ENCODE measurements at places on chromosomes 12 and 14.
A peak's percentile ranks its signal among the peaks of the same experiment; 100 is the strongest.

GRCh38 chr12:32331133-32331532 lies 68.2 kb upstream of the FGD4 start:
- no peak for DNase-seq

DNA sequence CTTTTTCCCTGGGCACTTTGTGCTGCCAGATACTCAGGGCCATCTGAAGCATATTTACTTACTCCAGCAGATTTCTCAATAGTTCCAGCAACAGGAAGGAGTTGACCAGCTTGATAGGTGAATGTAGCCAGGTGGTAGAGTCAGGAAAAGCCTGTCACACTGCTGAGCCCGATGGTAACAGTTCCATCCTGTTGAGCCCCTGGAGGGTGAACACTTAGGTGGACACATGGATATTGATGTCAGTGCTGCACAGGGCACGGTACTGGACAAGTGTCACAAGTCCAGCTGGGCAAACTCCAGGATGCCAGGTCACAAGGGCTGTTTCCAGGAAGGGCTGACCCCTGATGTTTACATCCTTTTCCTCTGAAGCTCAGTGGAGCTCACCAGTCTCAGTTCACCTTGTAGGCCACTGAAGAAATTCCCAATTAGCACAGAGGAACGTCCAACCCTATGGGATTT lies 2.3 kb upstream of the SMOC1 start:
- DNase-seq, result no peak

- DNase-seq, result no peak
Observed at GRCh38 chr12:84596266-84596665, 316.3 kb downstream of the SLC6A15 start.

GRCh38 chr14:89767861-89768268 lies 186.7 kb downstream of the EFCAB11 start:
- peak; percentile 56 for DNase-seq

DNA sequence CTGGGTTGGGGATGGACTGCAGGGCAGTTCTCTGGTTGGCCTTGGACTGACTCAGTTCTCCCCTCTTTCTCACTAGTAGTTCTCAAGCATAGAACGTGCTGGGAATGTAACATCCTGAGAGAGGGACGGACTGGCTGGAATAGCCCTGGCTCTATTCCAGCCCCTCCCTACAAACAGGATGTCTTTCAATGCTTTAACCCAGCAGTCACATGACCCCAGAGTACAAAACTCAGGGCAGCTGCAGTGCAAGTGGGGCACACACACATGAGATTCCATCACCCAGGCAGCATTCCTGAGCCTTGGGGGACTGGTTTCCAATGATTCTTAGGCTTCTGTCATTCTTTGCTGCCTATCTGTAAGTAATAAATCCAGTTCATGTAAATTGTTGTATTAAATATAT lies 1.6 kb upstream of the ACOT6 start:
- no peak for DNase-seq

DNA sequence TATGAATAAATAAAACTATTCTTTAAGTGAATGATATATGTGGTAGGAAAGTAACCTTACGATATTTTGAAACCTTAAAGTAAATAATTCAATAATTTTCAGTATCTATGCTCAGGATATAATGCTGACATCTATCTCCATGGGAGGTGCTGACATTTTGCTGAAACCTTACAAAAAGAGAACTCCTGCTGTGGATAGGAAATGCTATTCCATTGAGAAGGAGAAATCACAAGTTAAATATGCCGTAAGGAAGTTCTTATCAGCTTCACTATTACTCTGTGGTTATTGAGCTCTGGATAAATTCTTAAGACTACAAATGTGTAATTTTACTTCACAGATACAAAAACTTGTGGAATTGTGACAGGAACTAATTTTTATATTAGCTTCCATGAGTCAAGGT lies 722.1 kb downstream of the TMTC2 start:
- DNase-seq, result no peak

DNA sequence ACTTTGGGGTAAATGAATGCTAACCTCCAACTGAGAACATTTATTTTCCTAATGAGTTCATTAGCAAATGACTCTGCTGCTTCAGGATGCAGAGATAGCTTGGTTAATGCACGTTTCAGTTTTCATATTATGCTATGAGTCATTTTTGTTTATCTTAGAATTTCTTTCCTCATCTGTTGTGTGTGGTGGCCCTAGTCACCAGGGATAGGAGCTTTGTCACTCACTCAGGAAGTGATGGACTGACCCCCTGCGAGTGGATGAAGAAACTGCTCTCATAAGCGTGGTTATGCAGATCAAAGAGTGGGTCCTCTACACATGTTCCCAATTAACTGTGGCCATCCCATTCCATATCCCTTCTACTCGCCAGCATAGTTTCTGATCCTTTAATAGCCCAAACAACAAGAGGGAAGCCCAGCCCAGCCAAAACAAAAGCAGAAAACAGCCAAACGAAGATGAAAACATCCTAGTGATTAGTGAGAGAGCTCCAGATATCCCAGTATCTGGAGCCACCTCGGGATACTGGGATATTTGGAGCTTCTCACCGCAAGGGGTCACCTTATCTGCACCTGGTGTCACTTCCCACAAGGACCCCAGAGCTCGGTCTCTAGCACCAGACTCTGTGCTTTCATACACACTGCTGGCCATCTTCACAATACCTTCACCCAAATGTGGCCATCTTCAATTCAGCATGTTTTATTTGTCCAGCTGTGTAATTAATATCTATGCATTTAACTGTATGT lies 8.6 kb downstream of the TC2N start:
- no peak for DNase-seq

DNA sequence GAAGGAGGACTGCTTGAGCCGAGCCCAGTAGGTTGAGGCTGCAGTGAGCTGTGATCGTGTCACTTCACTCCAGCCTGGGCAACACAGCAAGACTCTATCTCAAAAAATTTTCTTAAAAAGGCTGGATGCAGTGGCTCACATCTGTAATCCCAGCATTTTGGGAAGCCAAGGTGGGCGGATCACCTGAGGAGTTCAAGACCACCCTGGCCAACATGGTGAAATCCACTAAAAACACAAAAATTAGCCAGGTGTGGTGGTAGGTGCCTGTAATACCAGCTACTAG lies 17.1 kb upstream of the MDM2 start:
- no peak for DNase-seq

- DNase-seq, result no peak
Observed at GRCh38 chr14:71648725-71649124, 283.5 kb upstream of the RGS6 start.

GRCh38 chr12:21697904-21698630 lies 40.4 kb upstream of the LDHB start:
- no peak for DNase-seq

DNA sequence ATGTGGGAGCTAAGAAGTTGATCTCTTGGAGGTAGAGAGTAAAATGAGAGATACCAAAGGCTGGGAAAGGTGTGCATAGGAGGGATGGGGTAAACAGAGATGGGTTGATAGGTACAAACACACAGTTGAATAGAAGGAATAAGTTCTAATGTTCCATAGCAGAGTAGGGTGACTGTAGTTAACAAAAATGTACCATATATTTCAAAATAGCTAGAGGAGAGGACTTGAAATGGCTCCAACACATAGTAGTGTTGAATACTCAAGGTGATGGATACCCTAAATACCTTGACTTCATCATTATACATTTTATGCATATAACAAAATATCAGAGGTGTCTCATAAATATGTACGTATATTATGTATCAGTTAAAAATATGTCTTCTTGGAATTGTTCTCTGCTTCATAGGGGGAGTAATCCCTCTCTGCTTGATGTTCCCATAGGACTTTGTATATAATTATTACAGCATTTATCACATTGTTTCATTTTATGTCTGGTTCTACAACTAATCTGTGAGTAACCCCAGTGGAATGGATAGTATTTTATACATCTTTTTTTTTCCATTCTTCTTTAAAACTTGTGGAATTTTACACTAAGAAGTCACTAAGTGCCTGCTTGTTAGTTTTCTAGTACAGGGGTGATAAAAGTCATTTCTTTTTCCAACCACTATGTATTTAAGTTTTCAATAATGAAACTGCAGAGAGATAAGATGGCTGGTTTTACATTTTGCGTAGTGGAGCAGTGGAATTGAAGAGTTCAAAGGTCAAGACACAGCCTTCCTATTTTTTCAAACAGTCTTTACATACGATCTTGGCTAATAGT lies 1940.0 kb upstream of the SEL1L start:
- DNase-seq, result no peak

DNA sequence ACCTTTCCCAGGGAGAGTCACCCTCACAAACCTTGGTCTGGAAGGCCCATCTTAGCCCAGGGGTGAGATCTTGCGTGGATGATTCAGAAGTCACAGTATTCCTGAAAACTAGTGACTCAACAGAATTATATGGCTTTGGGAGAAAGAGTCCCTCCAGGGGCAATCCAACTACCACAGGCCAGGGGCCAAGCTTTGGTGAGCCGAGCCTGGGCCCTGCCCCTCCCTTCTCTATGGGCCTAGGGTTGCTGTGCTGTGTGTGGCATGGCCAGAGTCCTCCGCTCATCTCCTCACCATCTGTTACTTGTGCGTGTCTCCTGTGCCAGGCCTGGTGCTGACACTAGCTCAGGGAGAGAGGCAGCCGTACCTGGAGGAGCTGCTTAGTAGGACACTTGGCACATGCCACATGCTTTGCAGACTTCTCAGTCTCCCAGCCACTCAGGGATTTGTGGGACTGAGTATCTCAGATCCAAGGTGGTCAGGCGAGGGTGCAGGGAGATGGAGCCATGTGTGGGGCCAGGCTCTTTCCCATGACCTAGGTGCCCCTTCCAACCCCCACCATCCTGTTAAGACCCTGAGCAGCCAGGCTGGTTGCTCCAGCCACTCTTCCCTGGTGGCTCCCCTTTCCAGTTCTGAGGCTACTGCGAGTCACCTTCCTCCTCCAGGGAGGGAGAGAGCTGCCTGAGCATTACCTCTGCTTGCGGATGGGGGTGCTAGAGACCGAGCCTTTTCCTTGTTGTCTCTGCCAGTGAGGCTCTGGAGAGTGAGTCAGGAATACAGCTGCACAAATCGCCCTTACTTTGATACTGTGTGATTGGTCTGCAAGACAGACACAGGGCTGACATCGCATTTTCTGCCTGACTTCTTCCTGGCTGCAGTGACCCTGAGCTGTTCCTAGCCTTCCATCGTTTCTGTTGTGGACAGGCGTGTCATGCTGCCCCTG lies 94.1 kb downstream of the SLC25A47 start:
- peak; percentile 80 for DNase-seq

DNA sequence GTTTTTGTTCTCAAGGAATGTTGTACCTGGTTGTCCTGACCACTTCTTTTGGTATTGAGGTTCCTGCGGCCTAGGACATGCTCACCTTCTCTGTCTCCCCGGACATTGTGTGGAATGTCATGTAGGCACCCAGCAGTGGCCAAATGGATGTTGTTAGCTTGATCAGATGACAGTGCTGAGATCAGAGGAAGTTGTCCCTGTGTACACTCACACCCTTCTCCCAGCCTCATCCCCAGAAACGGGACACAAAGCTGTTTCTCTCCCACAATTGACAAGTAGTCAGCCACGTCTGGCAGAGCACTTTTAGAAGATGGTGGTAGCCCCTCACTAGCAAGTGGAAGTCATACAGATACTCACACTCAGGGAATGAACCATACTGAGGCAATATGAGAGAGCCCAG lies 3.0 kb downstream of the PLEKHH1 start:
- DNase-seq, result no peak

DNA sequence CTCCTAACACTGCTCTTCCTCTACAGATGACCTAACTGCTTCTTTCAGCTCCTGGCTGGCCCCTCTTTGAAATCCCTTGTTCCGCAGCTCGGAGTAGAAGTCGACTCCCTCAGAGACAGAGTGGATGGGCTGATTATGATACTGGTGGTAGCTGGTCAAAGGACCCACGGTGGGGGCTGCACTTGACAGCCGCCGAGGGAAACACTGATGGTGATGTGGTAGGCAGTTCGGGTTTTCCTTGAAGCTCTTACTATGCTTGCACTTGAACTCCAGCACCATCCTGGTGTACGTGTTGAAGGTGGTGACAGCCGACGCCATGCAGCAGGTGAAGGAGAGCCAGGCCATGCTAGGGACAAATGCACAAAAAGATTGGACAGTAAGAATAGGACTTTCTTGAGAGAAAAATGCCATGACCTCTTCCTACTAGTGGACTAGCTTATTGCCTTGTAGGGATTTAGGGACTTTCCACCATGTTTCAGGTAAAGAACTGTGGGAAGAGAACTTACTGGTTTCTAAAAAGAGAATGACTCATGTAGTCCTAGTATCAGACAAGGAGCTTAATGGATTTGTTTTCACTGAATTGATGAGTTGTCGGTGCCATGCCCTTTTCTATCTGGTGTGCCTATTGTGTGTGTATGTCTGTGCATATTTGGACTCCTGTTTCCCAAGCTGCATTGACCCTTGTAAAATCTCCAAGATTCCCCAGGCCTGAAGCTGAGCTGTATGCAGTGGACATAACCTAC lies 18.4 kb downstream of the GSG1 start:
- no peak for DNase-seq

DNA sequence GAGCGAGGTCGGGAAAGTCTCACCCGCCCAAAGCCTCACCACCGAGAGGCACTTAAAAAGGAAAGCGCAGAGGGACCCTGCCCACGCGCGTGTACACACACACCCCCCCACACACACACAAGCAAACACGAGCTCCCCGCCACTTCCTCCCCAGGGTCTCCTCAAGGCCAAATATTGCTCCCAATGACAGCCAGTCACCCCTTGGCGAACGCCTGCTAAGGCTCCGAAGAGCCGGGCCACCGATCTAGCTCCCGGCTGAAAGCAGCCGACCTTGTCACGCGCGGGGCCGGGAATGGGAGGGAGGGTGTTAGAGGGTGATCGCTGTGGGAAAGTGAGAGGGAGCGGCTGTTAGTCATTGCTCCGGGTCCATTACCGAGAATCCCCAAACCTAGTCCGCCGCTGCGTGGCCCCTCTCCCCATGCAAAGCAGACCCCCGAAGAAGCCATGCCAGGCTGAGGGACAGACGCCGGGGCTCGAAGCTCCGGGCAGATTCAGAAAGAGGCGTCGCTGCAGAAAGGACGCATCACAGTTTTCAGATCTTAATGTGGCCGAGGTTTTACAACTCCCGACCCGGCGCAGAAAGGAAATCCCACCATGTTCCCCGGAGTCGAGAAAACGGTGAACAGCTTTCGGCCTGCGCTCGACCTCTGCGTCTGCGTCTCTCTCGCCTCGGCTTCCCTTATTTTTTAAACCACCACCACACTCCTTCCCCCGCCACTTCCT lies 2.6 kb downstream of the BMP4 start:
- DNase-seq, result peak; percentile 63

DNA sequence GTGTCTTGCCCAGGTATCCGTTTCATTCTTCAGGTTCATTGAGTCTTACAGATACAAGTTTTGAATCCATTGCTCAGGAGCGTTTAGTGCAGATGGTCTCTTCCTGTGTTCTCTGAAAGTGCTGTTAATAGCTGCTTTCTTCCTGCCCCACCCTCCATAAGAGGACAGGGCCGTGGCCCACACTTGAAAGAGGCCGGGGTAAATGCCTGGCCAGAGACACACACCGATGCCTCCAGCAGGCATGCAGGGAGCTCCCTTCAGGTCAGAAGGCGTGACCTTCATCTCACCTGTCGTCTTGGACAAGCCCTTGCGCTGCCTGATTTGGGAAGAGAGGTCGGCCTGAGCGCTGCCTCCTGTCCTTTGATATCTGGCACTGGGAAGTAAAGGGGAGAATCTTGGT lies 11.6 kb downstream of the PRKAB1 start:
- no peak for DNase-seq

- DNase-seq, result no peak
Observed at GRCh38 chr12:106174876-106175275, 36.1 kb upstream of the NUAK1 start.

- no peak for DNase-seq
Observed at GRCh38 chr14:90301668-90302090, 30.1 kb downstream of the NRDE2 start.
